ENCODE measurements at places on chromosomes 2 and 18. TPM values are rescaled to one million over a fixed set of nuclear protein-coding genes. Genes with fewer than 3 reads are reported as not detected.

The FAM237A gene
- not detected for total RNA-seq

The WDFY1 gene
- 36.8 TPM for total RNA-seq

The ANKRD30B gene
- total RNA-seq = not detected

The OR6B2 gene
- not detected for total RNA-seq

The DOK6 gene
- not detected for total RNA-seq

The ABCG5 gene
- total RNA-seq = not detected

The TRABD2A gene
- 12.8 TPM for total RNA-seq
